Colonic mucosa (tissue), 4 donors: ENCODE measurements at places on chromosomes 7 and 10. TPM values are rescaled to one million over a fixed set of nuclear protein-coding genes. Genes with fewer than 3 reads are reported as not detected.

The JAZF1 gene
- total RNA-seq: 10.1 TPM

The NFKB2 gene
- 44.5 TPM for total RNA-seq

The C10orf53 gene
- total RNA-seq: not detected

The UCN3 gene
- 4.0 TPM for total RNA-seq

The KCP gene
- 1.1 TPM for total RNA-seq

The TBC1D12 gene
- total RNA-seq: 18.0 TPM

The GHRHR gene
- total RNA-seq: not detected

DNA sequence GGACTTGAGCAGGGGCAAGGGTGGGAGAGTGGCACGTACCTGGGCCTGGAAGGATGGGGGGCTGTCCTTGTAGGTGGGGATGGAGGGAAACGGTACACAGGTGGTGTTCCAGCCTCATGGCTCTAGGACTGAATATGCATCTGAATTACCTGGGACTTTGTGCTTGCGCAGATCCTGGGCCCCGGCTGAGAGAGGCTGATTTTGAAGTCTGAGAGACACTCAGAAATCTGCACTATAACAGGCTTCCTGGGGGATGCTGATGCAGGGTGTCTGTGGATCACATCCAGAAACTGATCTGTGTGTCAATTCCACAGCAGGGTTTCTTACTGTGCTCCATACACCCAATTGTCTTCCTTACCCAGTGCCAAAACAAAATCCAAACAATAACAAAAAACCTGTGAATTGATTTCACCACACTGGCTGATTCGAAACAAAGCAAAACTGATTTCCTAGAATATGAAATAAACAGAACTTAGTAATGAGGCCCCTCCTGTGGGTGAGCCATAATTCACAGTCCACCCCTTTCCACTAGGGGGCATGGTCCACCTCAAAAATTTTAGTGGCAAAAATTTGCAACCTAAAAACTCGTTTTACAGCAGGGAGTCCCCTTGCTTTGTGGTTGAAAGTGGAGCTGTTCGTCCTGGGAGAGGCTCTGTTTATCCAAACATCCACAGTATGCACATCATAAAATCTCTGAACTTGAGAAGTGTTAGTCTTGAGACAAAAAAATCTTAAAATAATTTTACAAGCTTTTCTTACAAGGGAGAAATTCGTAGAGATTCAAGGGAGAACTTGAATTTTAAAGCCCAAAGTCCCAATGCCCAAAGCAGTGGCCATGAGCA lies 32.0 kb upstream of the PLEKHA1 start:
- DNase-seq: peak; percentile 53

DNA sequence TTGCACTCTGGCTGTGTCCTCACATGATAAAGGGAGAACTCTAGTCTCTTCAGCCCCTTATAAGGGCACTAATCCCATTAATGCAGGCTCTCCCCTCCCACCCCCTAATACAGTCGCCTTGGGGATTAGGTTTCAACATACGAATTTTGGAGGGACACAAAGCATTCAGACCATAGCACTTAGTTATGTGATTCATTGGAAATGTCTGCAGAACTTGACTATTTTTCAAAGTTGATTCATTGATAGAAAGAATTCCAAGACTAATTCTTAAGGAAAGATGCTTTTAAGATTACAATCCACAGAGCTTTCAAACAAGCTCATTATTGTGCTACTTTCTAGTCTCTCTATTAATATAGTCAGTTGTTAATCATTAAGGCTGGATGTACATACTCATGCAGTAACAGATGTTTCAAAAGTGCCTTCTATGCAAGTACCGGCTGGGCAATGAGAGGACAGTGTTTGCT lies 85.3 kb upstream of the RPA3 start:
- no peak for DNase-seq

DNA sequence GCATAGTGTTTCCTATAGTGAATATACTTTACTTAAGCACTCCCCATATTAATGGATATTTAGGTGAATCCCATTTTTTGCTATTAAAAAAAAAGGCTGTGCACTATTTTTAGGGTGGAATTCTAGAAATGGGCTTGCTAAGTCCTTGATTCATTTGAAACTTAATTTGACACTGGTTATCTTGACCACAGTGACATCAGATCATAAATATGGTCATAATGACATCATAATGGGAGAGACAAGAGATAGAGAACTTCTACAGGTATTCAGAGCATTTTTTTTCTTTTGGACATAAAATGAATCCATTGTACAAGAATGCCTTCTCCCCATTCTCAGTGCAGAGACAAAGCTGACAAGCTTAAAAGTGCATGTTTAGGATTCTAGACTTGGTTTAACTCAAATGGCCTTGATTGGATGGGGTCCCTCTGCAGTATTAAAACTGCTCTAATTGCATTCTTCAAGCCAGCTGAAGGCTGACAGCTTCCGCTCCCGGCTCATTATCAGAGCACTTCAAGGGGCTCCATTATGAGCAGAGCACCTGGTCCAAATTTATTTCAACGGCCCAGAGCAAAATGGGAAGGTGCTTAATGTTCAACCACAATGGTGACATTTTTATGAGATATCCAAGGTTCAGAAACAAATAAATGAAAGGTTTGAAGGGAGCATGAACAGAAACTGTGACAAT lies 104.8 kb downstream of the JAZF1 start:
- DNase-seq: no peak

- DNase-seq: no peak
These were observed 56.9 kb downstream of the NEUROG3 start for GRCh38 chr10:69516316-69516715.

- peak; percentile 88 for DNase-seq
These were observed 17.9 kb upstream of the BAIAP2L1 start for GRCh38 chr7:98418636-98419315.

DNA sequence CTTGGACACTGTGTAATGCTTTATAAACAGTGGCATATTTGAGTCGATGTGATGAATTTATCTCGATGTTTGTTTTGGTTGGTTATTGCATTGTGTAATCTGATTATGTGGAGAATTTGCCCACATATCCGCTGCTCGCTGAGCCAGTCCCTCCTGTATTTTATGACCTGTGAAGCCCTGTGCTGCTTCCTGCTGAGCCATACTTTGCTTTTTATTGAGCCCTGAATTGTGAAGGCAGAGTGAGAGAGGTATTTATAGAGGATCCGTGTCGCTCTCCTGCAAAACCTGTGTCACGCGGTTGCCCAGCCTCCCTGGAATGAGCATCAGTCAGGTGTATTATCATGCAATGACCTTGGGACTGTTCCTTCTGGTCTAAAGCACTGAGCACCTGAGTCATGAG lies 253.7 kb downstream of the ARHGAP21 start:
- DNase-seq: peak; percentile 86

- DNase-seq: no peak
These were observed 75.9 kb downstream of the SORBS1 start for GRCh38 chr10:95485056-95485844.

DNA sequence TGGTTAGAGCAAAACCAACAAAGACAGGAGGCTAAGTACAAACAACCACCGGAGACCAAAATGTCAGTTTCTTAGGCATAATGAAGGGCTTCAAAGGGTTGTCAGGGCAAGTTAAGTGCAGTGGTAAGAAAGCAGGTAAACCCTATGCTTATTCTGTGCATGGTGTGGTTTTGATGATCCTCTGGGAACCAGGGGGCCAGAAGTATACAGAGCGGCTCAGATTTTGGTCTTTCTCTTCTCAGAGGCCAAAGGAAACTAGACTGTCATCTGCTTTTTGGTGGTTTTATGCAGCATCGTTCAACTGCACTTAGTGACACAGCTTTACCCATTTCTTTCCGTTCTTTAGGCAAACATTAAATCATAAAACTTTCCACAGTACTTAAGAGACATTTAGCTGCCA lies 332.7 kb upstream of the CELF2 start:
- no peak for DNase-seq

- no peak for DNase-seq
These were observed 2.6 kb upstream of the MYL7 start for GRCh38 chr7:44143646-44144250.
